ENCODE measurements at places on chromosomes 11 and 22.

- no peak for DNase-seq
Observed at GRCh38 chr11:73074319-73074718, 67.8 kb downstream of the FCHSD2 start.

DNA sequence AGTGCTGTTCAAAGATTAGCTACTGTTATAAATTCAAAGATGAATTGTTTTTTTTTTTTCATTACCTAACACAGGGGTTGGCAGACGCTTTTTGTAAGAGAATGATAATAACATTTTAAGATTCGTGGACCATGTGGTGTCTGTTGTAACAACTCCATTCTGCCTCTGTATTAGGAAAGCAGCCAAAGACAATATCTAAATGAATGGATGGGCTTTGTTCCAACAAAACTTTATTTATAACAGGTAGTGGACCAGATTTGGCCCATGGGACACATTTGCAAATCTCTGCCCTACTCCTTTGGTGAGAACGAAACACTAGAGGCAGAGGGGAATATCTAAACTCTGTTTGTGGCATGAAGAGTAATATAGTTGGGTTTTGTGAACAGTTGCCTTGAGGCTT lies 83.6 kb upstream of the BLID start:
- no peak for DNase-seq

DNA sequence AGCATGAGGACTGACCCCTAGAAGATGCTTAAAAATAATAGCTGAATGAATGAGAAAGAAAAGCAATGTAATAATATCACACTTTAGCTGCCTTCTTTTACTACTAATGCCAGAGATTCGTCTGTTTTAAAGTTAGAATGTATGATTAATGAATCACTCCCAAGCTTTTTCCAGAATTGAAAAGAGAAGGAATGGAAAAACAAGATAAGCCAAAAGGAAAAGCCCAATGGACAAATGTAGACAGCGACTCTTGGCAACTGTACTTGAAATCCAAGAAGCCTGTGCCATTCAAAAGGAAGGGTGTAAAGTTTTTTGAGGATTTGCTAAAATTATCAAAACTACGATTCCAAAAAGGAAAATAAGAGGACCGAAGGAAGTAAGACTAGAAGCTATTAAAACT lies 40.8 kb upstream of the PAMR1 start:
- DNase-seq = no peak

GRCh38 chr11:24082860-24083259 lies 414.0 kb upstream of the LUZP2 start:
- no peak for DNase-seq

- DNase-seq = no peak
Observed at GRCh38 chr22:37764622-37765021, 43.1 kb upstream of the GCAT start.

DNA sequence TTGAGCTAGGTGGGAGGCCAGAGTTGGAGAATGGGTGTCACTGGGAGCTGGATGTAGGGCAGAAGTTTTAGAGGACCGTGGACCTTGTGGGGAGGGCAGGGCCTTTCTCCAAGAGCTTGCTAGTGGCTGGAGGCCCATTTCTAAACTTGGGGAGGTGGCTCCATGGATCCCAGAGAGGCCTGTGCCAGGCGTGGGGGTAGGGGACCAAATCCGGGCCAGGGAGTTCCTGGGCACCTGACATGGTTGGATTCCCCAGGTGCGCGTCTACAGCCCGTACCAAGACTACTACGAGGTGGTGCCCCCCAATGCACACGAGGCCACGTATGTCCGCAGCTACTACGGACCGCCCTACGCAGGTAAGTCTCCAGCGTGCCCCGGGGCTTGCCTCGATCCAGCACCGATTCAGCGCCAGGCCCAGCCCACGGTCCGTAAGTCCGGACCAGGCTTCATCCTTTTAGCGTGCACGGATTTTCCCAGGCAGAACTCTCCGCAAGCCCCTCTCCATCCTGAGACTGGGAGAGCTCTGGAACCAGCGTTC lies 14.2 kb downstream of the PLEKHB1 start:
- no peak for DNase-seq

GRCh38 chr11:120618399-120618798 lies 106.9 kb downstream of the GRIK4 start:
- no peak for DNase-seq

- DNase-seq = no peak
Observed at GRCh38 chr11:111836721-111837120, 34.7 kb downstream of the ALG9 start.

DNA sequence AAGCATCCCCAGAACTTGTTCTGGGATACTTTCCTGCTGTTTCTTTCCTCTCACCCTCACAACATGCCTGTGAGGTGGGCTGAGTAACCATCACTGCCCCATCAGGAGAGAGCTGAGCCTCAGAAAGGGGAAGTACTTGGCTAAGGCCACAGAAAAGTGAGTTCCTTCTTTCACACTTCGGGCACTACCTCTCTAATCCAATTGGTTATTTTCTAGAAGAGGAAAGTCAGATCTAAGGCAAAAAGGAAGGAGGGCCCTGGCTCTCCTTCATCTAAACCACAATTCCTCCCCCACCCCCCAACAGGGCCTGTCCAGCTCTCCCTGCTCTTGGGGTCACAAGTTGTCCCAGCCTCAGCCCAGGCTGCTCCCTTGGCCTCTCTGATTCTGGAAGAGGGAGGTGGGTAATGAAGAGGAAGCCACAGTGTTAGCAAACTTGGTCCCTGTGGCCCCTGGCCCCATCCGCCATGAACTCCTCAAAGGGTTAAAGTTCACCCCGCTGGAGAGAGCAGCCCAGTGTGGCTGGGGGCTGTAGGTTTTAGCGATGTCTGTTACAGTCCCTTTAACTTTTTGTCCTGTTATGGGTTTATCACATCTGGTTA lies 34.0 kb downstream of the SLC22A12 start:
- no peak for DNase-seq

GRCh38 chr11:99911116-99911515 lies 776.0 kb upstream of the ARHGAP42 start:
- no peak for DNase-seq

DNA sequence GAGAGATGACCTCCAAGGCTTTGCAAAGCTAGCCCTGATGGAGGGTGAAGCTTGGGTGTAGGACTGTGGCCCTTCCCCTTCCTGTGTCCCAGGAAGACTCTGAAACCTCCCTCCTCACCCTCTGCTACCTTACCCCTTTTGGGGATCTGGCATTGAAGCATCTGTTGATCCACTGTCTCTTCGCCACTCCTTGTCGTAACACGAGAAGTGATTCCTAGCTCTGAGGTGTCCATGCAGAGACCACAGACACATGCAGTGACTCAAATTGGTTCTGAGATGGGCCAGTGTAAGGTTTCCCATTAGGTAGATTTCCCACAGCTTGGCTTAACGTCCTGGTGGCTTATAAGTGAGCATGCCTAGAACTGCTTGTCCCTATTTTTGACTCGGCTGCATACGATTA lies 101.4 kb downstream of the ZBTB16 start:
- no peak for DNase-seq

DNA sequence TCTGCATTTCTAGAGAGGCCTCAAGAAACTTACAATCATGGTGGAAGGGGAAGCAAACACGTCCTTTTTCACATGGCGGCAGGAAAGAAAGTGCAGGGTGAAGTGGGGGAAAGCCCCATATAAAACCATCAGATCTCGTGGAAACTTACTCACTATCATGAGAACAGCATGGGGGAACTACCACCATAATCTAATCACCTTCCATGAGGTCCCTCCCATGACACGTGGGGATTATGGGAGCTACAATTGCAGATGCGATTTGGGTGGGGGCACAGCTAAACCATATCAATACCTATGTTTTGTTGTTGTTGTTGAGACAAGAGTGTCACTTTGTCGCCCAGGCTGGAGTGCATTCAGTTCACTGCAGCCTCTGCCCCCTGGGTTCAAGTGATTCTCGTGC lies 29.9 kb downstream of the SFI1 start:
- DNase-seq = no peak

GRCh38 chr11:132112846-132113245 lies 742.4 kb downstream of the NTM start:
- no peak for DNase-seq

- no peak for DNase-seq
Observed at GRCh38 chr11:10305964-10306918, 1.4 kb downstream of the ADM start.

DNA sequence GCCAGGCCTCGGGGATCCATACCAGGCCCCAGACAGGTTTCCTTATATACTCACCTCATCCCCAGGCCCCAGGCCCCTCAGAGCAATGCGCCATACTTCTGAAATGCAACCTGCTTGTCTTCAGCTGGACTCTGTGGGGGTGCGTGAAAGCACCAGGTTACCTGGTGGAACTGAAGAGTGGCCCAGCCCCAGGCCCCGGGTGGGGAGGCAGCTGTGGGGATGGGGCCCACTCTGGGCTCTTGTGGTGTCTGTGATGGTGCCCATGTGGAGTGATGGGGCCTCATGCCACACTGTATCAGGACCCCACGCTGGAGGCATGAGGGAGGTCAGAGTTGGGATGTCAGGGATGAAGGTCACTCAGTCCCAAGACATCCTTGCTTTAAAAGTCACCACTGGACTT lies 999.0 kb downstream of the BRD1 start:
- no peak for DNase-seq

GRCh38 chr11:71117311-71117710 lies 135.1 kb downstream of the SHANK2 start:
- no peak for DNase-seq

DNA sequence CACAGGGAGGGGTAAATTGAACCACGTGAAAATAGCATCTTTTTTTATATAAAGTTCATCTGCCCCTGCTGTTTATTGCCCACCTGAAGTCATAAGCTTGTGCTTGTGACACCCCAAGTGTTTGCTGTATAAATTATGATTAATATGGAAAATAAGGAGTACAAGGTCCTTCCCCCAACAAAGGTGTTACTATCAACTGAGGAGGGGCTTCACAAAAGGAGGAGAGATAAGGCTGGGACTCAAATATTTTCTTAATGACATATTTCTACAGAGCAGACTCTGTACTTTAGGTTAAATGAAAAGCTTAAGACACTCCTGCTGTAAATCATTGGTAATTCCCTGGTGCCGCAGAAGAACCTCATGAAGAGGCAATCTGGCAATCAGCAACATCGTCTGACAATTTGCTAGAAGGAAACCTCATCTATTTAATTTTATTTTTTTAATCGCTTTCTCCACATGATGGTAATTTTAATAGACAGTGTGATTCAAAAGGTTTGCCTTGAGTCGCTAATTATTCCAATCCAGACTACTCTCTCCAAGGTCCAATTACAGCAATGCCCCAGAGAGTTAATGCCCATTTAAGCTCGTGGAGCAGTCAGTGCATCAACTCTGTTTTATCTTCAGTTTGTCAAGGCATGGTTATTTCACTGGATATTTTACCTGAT lies 1432.4 kb downstream of the FAM181B start:
- no peak for DNase-seq

DNA sequence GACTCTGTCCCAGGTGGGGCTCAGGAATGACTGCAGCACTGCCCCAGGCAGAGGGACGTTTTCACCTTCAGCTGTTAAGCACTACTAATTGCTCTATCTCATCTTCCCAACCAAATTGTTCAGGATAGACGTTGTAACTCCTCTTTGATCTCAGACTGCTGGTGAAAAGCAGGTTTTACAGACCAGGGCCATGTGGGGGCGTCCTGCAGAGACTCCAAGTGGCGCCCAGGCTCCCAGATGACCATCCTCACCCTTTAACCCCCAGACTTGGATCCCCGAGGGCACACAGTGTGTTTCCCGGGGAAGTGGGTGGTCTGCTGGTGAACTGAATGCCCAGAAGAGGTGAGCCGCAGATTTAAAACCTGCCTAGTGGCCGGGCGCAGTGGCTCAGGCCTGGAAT lies 23.9 kb downstream of the FADD start:
- DNase-seq = no peak

DNA sequence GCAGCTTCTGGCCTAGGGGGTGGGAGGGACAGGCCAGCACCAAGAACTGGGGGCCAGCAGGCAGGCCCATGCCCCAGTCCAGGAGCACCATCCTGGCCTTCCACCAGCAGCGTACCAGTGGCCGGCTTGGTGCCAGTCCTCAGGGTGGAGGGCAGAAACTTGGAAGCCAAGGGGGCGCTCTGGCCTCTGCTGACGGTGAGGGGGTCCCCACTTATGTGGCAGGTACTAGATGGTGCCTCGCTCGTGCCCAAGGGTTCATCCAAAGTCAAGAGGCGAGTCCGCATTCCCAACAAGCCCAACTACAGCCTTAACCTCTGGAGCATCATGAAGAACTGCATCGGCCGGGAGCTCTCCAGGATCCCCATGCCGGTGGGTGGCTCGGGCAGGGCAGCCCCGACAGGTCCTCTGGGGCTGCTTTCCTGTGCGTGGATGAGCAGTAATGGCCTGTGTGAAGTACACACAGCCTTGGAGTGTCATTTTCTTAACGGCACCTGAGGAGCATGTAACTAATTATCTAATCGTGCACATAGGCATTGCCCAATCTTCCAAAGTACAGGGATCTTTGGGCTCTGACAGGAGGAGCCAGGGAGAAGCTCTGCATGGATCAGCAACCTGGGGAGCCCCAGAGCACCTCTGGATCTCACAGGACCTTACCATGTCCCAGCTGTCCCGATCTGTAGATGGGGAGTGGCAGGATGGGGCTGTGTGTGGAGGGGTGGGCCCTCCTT lies 79.1 kb downstream of the MORC2 start:
- DNase-seq = no peak

- DNase-seq = no peak
Observed at GRCh38 chr11:29087200-29087812, 929.5 kb downstream of the KCNA4 start.
